IPS DF 19.7 (cell line): ENCODE measurements at places on chromosomes 1 and 21.

GRCh38 chr1:75136921-75137641 is 2.9 kb downstream of the LHX8 start:
- DNase-seq = no peak

DNA sequence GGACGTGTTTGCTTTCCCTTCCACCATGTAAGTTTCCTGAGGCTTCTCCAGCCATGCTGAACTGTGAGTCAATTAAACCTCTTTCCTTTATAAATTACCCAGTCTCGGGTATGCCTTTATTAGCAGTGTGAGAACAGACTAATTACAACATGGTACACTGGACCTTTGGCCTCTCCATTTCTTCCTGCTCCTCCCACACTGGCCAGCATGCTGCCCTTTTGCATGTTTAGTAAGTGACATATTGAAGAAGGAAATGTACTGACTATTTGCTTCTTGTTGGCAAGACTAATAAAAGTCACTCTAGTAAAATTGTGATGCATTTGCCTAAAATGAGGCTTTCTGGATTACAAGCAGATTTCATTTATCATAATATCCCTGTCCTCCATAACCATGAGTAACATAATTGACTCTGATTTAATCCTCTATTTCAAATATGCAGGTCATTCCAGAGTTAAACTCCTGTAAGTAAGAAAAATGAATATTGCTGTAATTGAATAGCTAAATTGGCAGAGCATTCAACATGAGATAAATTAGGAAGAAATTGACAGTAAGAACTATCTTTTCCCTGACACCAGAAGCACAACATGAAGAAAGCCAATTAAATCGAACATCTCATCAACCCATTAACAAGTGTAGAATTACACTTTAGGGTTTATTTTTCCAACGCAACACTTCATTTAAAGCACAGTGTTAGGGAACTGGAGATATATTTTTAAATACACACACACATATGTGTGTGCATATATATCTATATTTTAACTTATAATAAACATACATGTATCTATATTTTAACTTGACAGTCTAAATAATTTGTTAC is 427.8 kb upstream of the ZP4 start:
- DNase-seq = no peak

DNA sequence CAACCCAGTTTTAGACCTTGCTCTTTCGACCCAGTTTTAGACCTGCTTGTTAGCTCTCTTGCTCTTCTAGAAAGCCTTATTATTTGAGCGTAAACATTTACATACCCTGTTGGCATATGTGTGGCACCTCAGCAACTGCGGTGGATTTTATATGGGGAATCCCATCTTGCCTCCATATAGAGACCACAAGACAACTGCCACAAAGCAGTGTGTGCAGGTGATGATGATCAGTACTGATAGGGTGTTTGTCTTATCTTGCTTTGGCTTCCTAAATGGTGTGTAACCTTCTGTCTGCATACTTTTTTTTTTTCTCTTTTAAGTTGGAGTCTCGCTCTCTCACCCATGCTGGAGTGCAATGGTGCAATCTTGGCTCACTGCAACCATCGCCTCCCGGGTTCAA is 1270.8 kb downstream of the MRPL39 start:
- DNase-seq = no peak

DNA sequence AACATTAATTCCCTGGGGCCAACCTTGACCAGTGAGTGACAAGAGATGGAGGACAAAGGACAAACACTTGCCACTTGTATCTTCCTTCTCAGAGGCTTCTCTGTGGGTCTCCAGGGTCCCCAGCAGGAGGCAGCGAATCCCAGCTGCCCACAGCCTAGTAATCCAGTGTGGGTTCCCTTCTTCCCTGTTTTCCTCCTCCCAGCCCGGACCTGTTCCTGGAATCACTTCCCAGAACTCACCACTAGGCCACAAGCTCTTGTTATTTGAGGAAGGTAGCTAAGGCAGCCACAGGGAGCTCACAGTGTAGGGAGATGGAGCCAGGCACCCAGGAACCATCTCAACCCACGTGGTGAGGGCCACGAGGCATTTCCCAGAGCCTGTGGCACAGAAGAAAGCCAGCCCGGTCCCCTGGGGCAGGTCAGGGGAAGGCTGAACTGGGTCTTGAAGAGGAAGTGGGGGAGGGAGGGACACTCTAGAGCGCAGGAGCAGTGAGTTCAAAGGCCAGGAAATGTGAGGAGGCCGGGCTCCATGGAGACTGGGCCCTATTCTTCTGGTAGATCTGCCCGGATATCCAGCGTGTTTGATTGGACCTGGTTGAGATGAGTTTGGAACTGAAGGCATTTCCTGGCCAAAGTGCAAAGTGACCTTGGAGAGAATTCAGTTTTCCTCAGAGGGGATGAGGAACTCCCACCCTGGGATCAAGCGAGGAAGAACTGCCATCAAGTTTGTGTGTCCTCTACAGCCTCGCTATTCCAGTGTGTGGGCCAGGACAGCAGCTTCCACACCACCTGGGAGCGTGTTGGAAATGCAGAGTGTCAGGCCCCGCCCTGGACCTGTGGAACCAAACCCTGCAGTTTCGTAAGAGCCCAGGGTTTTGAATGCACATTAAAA is 20.3 kb upstream of the C2CD2 start:
- no peak for DNase-seq

DNA sequence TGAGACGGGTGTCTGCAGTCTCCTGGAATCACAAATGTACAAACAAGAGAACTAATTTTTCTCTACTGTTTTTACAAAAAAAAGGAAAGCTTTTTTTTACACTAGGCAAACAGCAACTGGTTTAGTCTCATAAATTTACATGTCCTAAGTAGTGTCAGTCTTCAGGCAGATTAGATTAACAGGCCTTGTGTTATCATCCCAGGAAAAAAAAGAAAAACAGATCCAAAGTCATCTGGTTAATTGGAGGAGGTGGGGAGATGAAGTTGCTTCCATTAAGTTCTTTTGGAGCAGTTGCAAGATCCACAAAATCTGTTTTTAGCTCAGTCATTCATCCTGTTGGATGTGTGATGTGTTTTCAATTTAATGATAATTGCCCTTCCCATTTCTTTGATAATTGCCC is 363.5 kb upstream of the ADGRL2 start:
- no peak for DNase-seq

DNA sequence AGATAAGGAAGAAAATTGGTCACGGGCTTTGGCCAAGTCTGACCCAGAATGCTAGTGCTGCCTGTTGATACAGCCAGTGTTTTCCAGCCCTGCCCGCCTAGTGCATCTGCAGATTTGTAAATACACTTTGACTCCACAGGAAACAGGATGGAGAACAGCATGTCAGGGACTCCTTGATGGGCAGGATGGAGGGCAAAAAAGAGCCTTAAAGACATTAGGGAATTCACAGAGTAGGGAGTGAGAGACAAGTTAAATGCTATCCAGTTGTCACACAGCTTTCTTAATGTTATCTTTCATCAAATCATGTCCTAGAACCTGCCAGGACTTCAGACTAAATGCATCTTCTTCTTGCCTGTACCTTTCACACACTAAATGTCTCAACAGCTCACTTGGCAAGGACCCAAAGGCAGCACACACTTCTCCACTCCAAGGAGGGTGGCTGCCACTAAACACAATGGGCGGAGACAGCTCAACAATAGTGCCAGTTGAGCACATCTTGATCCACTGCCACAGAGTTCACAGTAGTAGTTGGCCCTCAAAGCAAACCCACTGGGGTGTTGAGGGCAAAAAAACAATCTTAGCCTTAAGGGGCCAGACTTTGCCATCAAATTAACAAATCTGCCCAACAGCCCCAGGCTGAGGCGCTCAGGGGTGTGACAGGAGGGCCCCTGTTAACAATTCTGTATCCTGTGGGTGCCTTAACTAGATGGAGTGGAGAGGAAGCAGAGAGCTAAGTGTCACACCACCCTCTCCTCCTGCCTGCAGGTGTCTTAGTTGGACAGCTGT is 2.7 kb downstream of the HIVEP3 start:
- no peak for DNase-seq

- no peak for DNase-seq
Observed at GRCh38 chr1:162033428-162033827, 9.8 kb upstream of the OLFML2B start.

DNA sequence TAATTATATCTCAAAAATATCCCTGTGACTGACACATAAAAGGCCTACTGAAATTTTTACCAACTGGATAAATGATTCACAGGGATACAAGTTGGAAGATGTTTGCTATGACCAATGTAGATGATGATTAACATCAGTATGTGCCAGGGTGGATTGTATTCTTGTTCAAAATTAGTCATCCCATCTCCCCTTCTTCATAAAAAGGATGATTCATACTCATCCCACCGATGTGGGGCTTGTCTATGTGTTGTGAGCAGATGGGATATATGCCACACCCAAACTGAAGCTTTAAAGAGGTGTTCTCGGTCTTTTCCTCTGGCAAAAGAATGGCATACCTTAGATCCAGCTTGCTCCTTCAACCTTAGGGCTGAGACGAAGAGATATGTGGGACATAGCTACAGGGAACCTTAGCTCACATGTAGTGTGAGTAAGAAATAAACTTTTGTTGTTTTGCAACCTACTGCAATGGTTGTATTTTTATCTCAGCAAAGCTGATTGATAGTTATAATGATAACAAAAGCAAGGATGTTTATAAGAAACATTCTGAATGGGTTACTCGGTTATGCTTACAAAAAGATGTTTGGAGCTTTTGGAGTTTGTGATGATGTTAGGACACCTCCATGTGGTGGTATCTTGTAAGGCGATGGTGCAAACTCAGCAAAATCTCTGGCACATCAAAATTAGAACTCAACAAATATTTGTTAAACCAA is 29.4 kb downstream of the SPATA17 start:
- DNase-seq = no peak

DNA sequence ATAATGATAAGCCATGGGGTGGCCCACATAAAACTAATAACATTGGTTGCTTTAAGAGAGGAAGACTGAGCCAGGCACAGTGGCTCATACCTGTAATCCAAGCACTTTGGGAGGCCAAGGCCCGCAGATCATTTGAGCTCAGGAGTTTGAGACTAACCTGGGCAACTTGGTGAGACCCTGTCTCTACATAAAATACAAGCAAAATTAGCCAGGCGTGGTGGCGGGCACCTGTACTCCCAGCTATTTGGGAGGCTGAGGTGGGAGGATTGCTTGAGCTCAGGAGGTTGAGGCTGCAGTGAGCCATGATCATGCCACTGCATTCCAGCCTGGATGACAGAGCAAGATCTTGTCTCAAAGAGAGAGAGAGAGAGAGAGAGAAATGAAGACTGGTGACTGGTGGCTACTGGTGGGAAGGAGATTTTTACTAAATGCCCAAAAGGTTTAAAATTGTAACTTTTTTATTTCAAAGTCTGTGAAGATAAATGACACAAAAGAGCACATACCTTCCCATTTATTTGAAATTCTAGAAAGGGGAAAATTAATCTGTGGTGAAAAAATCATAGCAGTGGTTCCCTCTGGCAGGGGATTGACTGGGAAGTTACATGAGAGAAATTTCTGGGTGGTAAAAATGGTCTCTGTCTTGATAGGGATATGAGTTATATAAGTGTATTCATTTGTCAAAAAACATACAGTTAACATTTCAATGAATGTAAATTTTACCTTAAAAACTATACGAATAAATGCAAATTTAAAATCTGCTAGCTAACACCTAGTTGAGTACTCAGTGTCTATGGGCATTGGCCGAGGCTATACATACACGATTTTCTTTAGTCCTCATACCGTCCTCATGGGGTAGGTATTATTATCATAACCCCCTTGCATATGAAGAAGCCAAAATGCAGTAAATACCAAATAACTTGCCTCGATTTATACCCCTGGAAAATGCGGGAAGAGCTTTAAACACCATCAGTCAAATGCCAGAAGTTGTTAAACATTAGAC is 2.2 kb upstream of the NBPF1 start:
- DNase-seq = no peak
